GM18507 (cell line): ENCODE measurements at places on chromosomes 3 and 15.

DNA sequence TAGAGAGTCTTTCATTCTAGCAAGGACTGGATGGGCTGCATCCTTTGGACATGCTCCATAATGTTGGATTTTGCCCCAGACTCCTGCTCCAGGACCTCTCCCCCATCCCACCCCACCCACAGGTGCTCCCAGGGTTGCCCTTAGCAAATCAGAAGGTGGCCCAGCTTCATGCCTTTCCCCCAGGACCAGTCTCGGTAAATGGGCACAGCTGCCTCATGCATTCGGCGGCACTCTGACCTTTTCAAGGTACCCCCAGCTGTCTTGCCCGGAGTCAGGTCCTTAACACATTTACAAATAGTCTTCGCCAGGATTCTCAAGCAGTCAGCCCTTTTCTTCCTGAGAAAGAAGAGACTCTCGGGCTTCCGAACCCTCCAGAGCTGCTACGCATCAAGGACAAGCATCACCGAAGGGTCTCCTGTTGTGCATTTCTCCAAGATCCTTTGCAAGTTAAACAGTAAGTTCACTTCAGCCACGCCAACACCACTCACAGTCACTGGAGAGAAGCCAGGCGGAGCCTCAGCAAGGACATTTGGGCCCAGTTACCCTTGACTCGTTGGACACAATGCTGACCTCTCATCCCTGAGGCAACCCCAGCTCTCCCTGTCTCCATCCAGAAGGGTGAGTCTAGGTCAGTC lies 287.8 kb downstream of the FAM43A start:
- DNase-seq, result no peak

- DNase-seq, result no peak
These were observed 589 bp downstream of the EPB42 start for GRCh38 chr15:43219929-43220928.

GRCh38 chr3:69560818-69561217 lies 174.9 kb upstream of the FRMD4B start:
- DNase-seq, result no peak

- DNase-seq, result no peak
These were observed 30.2 kb upstream of the USP3 start for GRCh38 chr15:63473999-63474809.

GRCh38 chr3:136750209-136750896 lies 1.8 kb downstream of the STAG1 start:
- DNase-seq, result no peak

GRCh38 chr3:12439161-12439940 lies 44.9 kb upstream of the TSEN2 start:
- DNase-seq, result no peak

DNA sequence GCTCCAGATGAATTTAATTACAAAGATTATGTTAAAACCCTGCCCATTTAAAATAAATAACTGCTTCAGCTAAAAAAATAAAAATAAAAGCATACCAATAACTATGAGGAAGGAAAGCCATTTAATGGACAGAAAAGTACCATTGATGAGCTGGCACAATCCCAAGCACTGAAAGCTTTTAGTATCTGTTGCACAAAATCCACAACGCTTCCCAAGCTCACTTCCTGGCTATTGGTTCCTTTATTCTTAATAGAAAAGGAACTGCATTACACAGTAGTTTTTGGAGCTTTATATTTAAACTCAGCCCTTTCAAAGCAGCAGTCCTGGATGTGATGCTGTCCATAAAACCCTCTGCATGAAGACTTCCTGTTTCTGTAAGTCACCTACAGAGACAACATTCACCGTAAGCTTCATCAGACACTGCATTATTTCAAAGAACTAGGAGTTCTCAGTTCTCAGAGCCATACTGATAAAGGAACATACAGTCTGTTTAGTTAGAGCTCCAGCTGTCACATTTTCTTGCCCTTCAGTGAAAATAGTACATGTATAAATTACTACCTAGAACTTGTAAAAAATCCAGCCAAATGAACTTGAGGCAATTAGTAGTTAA lies 81.5 kb downstream of the CSNK1G1 start:
- no peak for DNase-seq

- no peak for DNase-seq
These were observed 47.3 kb upstream of the PHLDB2 start for GRCh38 chr3:111811811-111812210.

DNA sequence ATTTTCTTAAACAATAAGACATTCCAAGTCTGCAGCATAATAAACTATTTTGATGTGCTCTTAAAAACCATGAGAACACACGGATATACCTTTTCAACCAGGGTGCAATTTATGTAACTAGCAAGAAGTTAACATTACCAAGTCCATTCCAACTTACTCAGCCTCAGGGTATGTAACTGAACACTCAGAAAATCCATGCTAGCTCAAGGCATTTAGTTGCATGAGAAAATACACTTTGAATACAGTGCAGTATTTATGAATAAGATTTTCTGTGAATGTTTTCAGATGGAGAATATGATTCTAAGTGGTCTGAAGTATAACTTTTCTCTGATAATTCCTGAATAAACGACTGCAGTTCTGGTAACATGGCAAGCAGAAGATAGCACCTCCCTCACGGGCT lies 124.3 kb downstream of the SNRK start:
- no peak for DNase-seq

GRCh38 chr15:25879438-25879837 lies 16.3 kb upstream of the ATP10A start:
- DNase-seq, result no peak

DNA sequence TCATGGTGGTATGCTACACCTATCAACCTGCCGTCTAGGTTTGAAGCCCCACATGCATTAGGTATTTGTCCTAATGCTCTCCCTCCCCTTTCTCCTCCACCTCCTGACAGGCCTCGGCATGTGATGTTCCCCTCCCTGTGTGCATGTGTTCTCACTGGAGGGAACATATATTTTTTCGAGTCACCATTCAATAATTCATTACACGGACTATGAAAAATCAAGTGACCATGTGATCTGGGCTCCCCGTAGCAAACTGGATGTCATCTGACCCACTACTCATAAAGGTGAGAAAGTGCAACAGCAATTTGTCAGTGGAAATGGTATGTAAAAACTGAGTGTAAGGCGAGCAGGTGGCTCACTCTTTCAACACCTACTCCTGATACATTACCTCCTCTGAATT lies 224.3 kb upstream of the RASGRP1 start:
- no peak for DNase-seq

GRCh38 chr3:114119776-114120175 lies 59.1 kb downstream of the DRD3 start:
- DNase-seq, result no peak

DNA sequence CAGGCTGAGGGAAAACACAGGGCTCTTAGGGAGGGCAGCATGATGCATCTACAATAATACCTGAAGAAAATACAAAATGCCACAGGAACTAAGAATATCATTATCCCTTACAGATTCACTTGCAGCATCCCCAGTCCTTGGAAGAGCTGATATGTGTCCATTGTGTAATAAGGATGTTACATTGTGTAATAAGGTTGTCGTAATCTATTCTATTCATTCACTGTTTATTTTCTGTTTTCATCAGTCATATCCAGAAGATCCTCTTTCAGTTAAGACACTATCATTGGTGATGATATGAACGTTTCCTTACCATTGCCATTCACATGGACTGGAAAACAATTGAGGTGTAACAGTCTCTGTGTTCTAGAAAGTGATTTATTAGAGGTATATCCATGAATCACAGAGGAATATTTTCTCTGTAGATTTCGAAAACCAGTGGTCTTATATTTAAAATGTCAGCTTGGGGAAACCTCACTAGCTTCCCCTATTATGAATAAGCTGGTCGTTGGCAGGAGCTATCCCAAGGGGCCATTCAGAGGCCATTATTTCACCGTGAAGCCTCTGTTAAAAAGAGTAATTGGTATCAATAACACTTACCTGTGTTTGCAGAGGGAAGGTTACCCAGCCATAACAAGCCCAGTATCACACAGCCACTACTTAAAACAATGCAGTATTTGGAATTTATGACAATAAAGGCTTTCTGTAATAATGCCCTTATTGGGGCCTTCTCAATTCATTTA lies 241.1 kb downstream of the ZNF385D start:
- DNase-seq, result no peak

- DNase-seq, result no peak
These were observed 79.8 kb downstream of the TGFBR2 start for GRCh38 chr3:30686176-30686575.

- no peak for DNase-seq
These were observed 215.7 kb downstream of the ULK4 start for GRCh38 chr3:41746215-41746614.

DNA sequence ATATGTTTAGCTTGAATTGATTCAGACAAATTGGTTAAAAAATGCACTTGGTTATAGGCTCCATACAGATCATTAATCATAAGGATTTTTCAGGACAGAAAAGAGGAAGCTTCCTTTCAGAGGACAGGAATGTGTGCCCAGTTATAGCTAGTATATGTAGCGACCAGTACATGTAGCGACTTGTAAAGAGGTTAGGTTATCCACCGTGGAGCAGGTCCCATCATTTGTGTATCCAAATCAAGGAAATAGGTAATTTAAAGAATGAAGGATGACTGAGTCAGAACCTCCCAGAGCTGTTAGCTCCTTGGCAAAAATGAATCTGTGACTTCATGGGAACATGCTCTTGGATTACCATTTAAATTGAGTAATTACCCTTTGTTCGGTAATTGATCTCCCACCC lies 15.8 kb upstream of the P2RY12 start:
- DNase-seq, result no peak

GRCh38 chr3:162973428-162973917 lies 1476.9 kb downstream of the OTOL1 start:
- DNase-seq, result no peak

GRCh38 chr15:93932164-93932776 lies 299.1 kb upstream of the MCTP2 start:
- no peak for DNase-seq

DNA sequence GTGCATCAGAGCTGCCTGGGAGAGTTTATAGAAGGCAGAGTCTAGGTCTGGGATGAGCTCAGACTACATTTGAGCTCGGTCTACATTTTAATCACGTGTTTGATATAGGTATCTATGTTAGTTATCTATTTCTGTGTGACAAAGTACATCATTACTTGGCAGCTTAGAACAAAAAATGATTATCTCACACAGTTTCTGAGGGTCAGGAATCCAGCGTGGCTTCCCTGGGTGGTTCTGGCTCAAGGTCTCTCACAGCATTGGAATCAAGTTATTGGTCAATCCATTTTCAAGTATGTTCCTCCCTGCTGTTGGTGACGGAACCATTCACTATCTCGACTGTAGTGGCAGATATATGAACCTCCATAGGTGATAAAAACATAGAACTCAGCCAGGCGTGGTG lies 71.7 kb downstream of the ABHD5 start:
- DNase-seq, result no peak

DNA sequence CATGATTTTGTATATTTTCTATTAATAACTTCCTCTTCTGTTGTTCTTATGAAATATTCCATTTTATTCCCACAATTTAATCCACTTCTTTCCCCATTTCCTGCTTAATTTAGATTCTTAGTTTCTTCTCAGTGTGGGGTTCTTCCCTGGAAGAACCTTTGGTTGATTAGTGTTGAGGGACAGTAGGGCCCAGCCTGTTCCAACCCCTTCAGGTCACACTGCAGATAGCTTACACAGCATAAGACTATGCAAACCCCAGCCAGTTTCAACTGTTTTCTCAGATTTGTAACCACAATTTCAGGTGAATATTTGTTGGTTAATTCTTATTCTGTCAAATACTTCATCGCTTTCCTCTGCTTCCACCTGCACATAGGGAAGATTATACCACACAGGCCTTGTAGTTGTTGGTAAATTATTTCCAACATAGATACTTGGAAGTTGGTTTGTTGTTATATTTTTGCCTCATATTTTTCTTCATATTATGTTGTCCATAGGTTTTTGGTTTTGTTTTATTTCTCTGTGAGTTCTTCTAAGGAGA lies 34.7 kb downstream of the AADACL2 start:
- no peak for DNase-seq

DNA sequence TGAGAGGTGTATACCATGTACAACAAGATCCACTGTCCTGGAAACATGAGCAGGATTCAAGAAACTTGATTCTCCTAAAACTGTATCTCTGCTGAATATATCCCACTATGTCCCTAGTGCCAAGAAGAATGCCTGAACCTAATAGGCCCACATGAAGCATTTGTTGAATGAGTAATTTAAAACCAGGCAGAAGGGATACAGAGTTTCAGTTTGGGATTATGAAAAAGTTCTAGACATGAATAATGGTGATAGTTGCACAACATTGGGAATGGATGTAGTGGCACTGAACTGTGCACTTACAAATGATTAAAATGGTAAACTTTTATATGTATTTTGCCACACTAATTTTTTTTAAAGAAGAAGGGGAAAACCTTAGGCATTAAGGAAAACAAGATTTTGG lies 261.1 kb downstream of the IL5RA start:
- DNase-seq, result no peak

GRCh38 chr3:18351823-18352744 lies 73.1 kb downstream of the SATB1 start:
- no peak for DNase-seq

- no peak for DNase-seq
These were observed 339.6 kb upstream of the ROBO2 start for GRCh38 chr3:76700323-76700722.

DNA sequence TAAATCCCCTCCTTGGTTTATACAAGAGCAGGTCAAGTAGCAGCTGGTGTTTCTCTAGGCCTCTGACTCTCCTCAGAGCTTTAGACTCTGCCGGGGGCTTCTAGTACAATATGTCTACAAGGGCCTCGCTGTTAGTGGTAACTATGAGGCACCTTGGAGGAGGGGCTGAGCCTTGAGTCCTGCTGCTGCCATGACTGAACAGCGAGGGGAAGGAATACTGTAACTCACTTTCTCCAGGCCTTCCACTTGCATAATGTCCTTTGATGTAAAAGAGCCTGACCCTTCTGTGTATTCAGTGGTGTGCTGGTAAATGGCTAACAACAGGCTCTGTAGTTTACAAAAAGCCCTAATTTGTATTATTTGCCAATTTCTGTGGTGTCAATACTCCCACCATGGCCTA lies 27.8 kb downstream of the DRD3 start:
- DNase-seq, result no peak

GRCh38 chr3:50165910-50166538 lies 10.9 kb downstream of the SEMA3F start:
- no peak for DNase-seq
